Naive B cell (primary cell): ENCODE measurements at places on chromosomes 5 and 9. TPM values are rescaled to one million over a fixed set of nuclear protein-coding genes. Genes with fewer than 3 reads are reported as not detected.

HDHD3 gene
- polyA plus RNA-seq, result 36.3 TPM

CCL21 gene
- polyA plus RNA-seq, result not detected

DNA sequence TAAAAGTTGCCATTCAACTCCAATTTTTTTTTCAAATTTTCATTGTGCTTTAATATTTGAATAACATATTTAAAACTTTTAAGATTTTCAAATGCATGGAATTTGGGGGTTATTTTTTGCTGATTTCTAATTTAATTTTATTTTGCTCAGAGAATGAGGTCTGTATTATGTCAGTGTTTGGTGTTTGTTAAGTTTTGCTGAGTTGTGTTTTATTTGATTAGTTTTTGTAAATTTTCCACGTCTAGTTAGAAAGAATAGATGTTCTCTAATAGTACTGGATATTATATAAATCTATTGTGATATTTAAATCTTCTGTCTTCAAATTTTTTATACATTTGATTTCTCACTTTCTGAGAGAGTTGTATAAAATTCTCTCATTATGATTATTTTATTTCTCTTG is 145.9 kb downstream of the MACIR start:
- H3K4me1 ChIP-seq, result no peaks in the 10 kb centered on the region
- no peak overlapping the region for H3K4me3 ChIP-seq
- no peaks in the 10 kb centered on the region for H3K36me3 ChIP-seq
- no peak for DNase-seq
- H3K27ac ChIP-seq, result no peak overlapping the region

TNC gene
- polyA plus RNA-seq, result not detected

GRCh38 chr9:84235511-84235910 is 105.0 kb downstream of the SLC28A3 start:
- no peak overlapping the region for H3K27ac ChIP-seq
- H3K27me3 ChIP-seq, result peaks cover 25% of the 10 kb centered on the region

- H3K4me1 ChIP-seq, result peaks cover 10% of the 10 kb centered on the region
- H3K36me3 ChIP-seq, result no peaks in the 10 kb centered on the region
- H3K27me3 ChIP-seq, result no peaks in the 10 kb centered on the region
- no peak for DNase-seq
- H3K27ac ChIP-seq, result no peak overlapping the region
These were observed 20.9 kb downstream of the ENG start for GRCh38 chr9:127833555-127833954.

DNA sequence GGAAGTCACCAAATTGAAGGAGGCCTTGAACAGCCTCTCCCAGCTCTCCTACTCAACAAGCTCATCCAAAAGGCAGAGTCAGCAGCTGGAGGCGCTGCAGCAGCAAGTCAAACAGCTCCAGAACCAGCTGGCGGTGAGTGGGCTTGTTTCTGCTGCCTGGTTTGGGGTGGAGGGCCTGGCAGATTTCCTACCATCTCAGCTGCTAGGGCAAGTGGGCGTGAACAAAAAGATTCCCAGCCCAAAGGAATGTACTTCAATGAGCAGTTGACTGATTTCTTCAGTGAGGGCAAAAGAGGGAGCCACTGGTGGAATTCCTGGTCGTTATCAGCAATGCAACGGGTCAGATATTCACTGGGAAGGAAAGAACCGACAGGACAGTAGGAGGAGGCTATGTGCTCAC is 12.6 kb upstream of the TTC23L start:
- H3K27me3 ChIP-seq, result peaks cover 9% of the 10 kb centered on the region
- H3K4me3 ChIP-seq, result no peak overlapping the region
- H3K27ac ChIP-seq, result no peak overlapping the region
- no peaks in the 10 kb centered on the region for H3K36me3 ChIP-seq
- no peak for DNase-seq

GIN1 gene
- polyA plus RNA-seq, result 12.7 TPM

GRCh38 chr5:73236541-73237128 is 63.6 kb downstream of the TMEM174 start:
- no peak overlapping the region for H3K27ac ChIP-seq
- peaks cover 21% of the 10 kb centered on the region for H3K4me1 ChIP-seq
- no peaks in the 10 kb centered on the region for H3K36me3 ChIP-seq
- no peak for DNase-seq
- no peak overlapping the region for H3K4me3 ChIP-seq
- peaks cover 56% of the 10 kb centered on the region for H3K27me3 ChIP-seq

GRCh38 chr9:117671468-117671867 is 32.7 kb upstream of the TLR4 start:
- H3K4me1 ChIP-seq, result no peaks in the 10 kb centered on the region
- peaks cover 39% of the 10 kb centered on the region for H3K27me3 ChIP-seq
- H3K36me3 ChIP-seq, result no peaks in the 10 kb centered on the region

DNA sequence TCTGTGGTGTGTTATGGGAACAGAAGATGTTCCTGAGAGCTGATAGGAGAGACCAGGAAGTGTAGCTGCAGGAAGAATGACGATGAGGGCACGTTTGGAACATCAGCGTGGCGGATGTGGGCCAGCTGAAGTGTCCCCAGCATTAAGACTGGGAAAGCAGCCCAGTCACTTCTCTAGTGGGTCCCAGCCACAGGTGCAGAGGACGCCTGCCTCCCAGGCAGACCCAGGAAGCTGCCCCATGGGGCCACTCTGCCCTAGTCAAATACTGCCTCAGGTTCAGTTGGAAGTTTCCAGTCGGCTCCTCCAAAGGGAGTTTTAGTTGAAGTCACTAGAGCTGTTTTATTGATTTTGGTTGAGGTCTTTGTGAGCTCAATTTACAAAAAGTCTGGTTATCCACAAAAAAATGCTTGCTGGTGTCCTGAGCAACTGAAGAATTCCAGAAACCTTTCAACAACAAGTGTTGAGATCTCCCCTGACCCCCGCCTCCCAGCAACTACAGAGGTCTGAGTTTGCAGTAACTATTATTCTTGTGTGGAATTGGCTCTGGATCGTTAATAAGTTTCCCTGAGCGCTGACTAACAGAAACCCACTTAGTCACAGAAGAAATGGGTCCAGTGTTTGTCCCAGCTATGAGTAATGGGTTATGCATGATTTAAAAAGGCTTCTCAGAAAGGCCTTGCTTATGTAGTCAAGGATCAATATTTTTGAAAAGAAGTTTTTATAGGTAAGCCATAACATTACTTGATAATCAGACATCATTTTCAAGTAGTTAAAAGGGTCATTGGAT is 294.1 kb downstream of the FANCC start:
- peaks cover 1% of the 10 kb centered on the region for H3K4me1 ChIP-seq
- H3K36me3 ChIP-seq, result peaks cover 11% of the 10 kb centered on the region
- H3K4me3 ChIP-seq, result no peak overlapping the region
- no peak overlapping the region for H3K27ac ChIP-seq

DNA sequence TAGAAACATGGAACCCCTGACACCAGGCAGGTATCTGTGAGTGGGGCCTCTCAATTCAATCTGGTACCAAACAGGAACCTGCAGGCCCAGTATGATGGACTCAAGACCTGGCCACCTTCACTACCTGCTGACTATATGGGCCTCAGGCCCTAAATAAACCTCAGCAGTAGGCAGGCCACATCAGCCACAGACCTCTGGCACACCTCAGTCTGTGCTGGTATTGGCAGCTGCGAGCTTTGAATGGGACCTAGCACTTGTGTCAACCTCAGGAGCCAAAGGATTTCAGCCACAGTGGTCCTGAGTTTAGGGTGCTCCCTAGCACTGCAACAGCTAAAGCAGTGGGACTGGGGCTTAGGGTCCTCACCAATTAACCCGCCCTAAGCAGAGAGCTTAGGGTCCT is 325.5 kb downstream of the ZNF608 start:
- no peak for DNase-seq

- DNase-seq, result no peak
- H3K27ac ChIP-seq, result no peak overlapping the region
- H3K36me3 ChIP-seq, result no peaks in the 10 kb centered on the region
- no peak overlapping the region for H3K4me3 ChIP-seq
- no peaks in the 10 kb centered on the region for H3K27me3 ChIP-seq
These were observed 72.8 kb upstream of the PARP8 start for GRCh38 chr5:50593681-50594080.

ANKRD18A gene
- polyA plus RNA-seq, result not detected

DNA sequence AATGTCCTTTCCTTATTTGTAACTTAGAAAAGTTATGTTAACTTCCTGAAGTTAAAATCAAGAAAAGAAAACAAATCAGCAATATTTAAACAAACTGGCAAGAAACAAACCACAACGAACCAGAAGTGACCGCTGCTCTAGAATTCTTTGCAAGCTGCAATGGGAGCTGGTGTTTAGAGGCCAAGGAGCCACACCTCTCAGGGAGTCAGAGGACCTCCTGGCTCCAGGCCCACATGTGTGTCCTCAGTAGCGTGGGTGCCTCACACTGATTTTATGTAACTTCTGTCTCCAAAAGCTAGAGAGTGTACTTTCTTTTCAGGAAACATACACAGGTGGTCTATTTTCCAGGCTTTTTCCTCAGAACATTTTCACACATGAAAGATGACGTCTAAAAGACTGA is 100.4 kb downstream of the IRX2 start:
- no peak for DNase-seq
- no peaks in the 10 kb centered on the region for H3K4me1 ChIP-seq
- no peaks in the 10 kb centered on the region for H3K36me3 ChIP-seq
- H3K27me3 ChIP-seq, result no peaks in the 10 kb centered on the region
- H3K27ac ChIP-seq, result no peak overlapping the region

- H3K4me3 ChIP-seq, result no peak overlapping the region
- no peaks in the 10 kb centered on the region for H3K4me1 ChIP-seq
These were observed 169.0 kb downstream of the CDK5RAP2 start for GRCh38 chr9:120410925-120411501.

ELAVL2 gene
- polyA plus RNA-seq, result not detected

GRCh38 chr5:136994154-136994553 is 505.0 kb downstream of the SPOCK1 start:
- no peaks in the 10 kb centered on the region for H3K36me3 ChIP-seq
- H3K4me3 ChIP-seq, result no peak overlapping the region
- no peak for DNase-seq
- no peaks in the 10 kb centered on the region for H3K27me3 ChIP-seq
- no peak overlapping the region for H3K27ac ChIP-seq

LCN2 gene
- polyA plus RNA-seq, result not detected

DNA sequence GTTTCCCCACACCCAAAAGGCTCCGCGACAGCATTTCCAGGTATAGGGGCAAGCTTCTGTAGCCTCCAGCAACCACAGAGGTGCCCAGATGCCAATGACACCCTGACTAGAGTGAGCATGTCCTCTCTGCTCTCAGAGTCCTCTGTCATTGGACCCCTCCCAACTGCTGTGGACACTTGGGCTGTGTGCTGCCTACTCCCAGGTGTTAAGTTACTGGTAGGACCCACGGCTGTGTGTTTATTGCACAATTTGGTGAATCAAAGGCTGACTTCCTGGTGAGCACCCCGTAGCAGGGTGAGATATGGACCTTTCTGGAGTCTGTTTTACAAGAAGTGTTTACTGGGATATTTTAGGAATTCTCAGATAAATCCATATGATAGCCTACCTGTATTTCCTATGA is 36.0 kb downstream of the SH3GL2 start:
- H3K27me3 ChIP-seq, result peaks cover 6% of the 10 kb centered on the region
- no peak for DNase-seq
- no peak overlapping the region for H3K27ac ChIP-seq
- no peak overlapping the region for H3K4me3 ChIP-seq
- H3K36me3 ChIP-seq, result no peaks in the 10 kb centered on the region
- no peaks in the 10 kb centered on the region for H3K4me1 ChIP-seq

- no peaks in the 10 kb centered on the region for H3K36me3 ChIP-seq
- no peaks in the 10 kb centered on the region for H3K27me3 ChIP-seq
- H3K4me3 ChIP-seq, result no peak overlapping the region
- no peak for DNase-seq
- no peaks in the 10 kb centered on the region for H3K4me1 ChIP-seq
These were observed 1398.7 kb downstream of the PTPRD start for GRCh38 chr9:9214066-9214465.

AGXT2 gene
- not detected for polyA plus RNA-seq

SLC34A3 gene
- polyA plus RNA-seq, result not detected

DNA sequence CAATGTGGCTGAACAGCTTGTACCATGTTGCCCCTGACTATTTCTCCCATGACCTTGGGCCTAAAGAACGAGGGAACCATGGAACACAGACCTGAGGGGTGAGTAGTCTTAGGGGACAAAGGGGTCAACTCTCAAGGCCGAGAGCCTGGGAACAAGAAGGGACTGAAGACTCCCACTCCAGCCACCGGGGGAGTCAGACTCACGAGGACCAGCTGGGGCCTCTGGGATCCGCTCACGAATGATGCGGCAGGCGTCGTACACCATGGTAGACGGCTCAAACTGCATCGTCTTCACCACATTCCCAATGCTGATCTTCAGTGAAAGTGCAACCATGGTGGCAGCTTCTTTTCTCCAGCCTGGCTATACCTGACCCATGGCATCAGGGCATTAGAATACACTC is 6.6 kb downstream of the TLN1 start:
- peaks cover 25% of the 10 kb centered on the region for H3K36me3 ChIP-seq
- DNase-seq, result no peak
- no peak overlapping the region for H3K4me3 ChIP-seq
- H3K27me3 ChIP-seq, result no peaks in the 10 kb centered on the region
- no peak overlapping the region for H3K27ac ChIP-seq

DNA sequence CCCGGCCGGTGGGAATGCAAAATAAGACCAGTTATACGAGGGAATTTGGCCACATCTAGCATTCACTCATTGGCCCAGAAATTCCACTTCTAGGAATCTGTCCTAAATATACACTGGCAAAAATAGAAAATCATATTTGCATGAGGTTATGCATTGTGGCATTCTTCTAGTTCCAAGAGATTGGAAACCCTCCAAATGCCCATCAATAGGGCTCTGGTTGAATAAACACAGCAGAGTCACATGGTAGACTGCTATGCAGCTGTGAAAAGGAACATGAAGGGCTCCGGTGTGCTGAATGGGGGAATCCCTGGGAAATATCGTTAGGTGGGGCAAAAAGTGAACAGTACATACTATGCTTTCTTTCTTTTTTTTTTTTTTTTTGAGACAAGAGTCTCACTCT is 36.8 kb downstream of the PTGES start:
- H3K4me3 ChIP-seq, result no peak overlapping the region
- peaks cover 40% of the 10 kb centered on the region for H3K27me3 ChIP-seq
- no peaks in the 10 kb centered on the region for H3K36me3 ChIP-seq
- no peak for DNase-seq
- peaks cover 4% of the 10 kb centered on the region for H3K4me1 ChIP-seq

- DNase-seq, result no peak
- no peak overlapping the region for H3K27ac ChIP-seq
- no peak overlapping the region for H3K4me3 ChIP-seq
- peaks cover 24% of the 10 kb centered on the region for H3K36me3 ChIP-seq
- H3K4me1 ChIP-seq, result no peaks in the 10 kb centered on the region
- H3K27me3 ChIP-seq, result no peaks in the 10 kb centered on the region
These were observed 181.4 kb downstream of the GDNF start for GRCh38 chr5:37658440-37658839.

PCDHA12 gene
- not detected for polyA plus RNA-seq

MCC gene
- polyA plus RNA-seq, result 0.31 TPM

DNA sequence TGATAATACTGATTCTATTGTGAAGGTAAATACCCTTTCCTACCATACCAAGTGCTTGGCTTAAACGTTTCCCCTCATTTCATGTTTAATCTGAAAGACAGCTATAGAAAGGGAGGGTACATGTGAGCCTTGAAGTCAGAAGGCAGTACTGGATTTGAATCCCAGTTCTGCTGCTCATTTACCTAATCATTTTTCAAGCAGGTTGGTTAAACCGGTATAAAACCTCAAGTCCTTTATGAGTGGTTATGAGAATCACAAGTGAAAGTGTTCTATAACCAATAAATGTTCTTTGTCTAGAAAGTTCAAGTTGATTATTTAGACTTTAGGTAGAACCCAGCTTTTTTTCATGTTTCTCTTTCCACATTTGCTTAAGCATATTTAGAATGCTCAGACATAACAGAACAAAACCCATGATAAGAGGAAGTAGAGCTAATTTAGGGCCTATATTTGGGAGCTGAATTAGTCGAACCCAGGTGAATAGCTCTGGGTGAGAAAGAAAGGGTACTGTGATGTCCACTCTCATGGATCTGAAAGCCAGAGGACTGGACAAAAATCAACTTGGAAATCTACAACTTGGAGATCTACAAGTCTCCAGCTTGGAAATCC is 29.7 kb upstream of the F2RL2 start:
- no peak for DNase-seq
- no peaks in the 10 kb centered on the region for H3K4me1 ChIP-seq
- H3K4me3 ChIP-seq, result no peak overlapping the region
